Vagina (tissue), 2 donors: ENCODE measurements at places on chromosomes 13 and 19.

DNA sequence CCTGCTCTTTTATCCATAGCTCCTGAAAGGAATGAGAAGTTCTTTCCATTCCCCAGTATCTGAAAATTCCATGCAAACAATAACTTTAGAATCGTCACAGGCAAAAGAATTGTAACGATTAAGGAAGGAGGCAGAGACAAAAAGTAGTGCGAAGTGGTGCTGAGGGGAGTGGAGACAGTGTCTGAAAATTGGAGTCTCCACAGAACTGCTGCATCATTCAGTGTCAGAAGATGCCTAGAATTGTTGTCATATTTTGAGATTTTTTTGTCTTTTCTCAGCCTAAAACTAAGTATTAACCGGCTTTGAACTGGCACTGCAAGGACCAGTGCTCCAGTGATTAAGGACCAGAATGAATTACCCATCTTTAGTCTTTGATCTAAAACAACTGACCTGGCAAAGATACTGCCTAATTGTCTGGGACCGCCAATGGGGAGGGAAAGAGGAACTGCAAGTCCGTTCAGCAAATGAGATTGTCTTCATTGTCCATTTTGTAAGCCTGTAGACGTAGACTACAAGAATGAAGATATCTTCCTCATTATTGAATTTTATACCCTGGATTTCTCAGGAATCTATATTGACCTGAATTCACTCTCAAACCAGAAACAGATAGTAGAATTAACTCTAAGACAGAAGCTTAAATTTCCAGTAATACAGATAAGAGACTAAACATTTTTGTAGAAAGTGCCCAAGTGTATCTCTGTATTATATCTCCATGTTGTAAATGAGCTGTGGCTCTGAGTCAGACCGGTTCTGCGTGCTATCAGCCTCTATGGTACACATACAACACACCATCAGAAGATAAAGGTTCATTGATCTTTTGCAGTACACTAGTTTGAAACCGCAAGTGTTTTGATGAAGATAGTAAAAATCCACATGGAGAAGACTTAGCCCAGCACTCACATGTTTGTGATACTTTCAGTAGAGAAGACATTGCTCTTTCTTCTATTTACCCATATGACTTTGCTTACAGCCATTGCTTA lies 293.2 kb downstream of the EFNB2 start:
- DNase-seq, result no peak

- no peak for DNase-seq
Observed at GRCh38 chr19:38394488-38394887, 6.0 kb downstream of the SPRED3 start.

DNA sequence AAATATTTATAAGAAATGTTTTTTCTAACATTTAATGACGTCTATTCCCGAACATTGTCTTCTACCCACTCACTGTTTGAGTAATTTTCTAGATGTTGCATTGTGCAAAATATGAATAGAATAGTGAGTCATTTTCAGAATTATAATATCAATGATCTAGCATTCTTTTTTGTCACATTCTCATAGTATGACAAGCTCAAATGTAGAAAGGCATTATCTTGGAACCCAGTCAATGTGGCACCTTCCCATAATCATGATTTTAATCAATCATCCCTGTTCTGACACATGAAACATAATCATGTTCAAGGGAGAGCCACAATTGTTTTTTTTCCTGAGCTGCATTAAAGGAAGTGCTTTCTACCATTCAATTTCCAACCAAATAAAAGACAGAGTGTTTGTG lies 265.8 kb downstream of the OXGR1 start:
- no peak for DNase-seq

GRCh38 chr13:90293793-90294361 lies 1053.6 kb upstream of the MIR17HG start:
- DNase-seq, result no peak

- no peak for DNase-seq
Observed at GRCh38 chr13:29591310-29591709, 4.2 kb downstream of the SLC7A1 start.
